Anterior cingulate cortex (tissue), 58 donors: ENCODE measurements at places on chromosomes 12 and 14.
A peak's percentile ranks its signal among the peaks of the same experiment; 100 is the strongest.

DNA sequence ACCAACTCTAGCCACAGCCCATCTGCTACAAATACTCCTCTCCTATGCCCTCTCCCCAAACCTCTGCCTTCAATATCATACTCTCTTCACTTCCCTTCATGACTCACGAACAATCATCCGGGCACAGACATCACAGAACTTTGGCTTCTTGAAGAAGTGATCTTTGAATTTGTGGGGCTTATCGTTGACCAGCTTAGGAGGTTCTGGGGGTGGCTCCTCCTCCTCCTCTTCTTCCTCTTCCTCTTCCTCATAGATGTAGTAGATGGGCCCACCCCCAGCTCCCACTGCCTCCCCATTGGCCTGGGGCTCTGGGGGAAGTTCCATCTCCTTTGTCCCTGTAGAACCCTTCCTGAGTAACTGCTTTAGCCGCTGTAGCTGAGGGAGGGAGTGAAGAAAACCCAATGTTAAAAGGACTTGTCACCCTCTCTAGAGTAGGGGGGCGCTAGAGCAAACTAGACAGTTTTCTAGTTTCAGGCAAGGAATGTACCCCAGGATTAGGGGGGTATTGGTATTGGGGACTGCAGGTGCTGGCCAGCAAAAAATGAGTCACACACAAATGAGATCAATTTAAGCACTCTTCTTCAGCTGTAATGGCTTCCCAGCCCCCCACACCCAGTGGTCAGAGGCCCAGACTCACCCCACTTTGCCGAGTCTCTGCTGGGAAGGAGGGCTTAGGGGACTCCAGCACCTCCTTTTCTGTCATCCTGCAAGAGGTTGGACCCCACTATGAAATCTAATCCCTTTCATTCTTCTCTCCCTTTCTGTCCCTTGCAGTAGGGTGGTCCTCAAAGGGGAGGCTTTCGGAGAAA, 1.8 kb downstream of the STAC3 start:
- DNase-seq: no peak

GRCh38 chr14:106837870-106838269, 1311.5 kb downstream of the TMEM121 start:
- no peak for DNase-seq

DNA sequence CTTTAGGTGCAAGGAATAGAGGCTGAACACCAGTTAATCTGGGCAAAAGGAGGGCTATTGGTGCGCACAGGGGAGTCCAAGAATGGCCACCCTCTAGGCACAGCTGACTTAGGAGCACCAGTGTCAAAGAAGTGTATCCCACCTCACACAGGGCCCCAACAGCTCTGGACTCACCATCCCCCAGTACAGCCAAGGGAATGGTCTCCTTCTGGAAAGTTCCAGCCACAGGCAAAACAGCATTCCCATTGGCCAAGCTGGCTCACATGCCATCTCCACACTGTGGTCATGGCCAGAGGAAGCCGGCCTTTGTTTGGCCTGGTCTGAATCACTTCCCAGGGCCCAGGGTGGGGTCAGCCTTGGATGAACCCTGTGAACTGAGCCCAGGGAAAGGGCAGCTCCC, 120.1 kb downstream of the DICER1 start:
- DNase-seq: no peak

GRCh38 chr12:128644664-128645296, 179.0 kb downstream of the SLC15A4 start:
- peak; percentile 10 for DNase-seq

GRCh38 chr12:114069507-114069906, 103.4 kb upstream of the RBM19 start:
- DNase-seq: no peak

- DNase-seq: no peak
These were observed 14.0 kb upstream of the TBPL2 start for GRCh38 chr14:55454264-55455002.

DNA sequence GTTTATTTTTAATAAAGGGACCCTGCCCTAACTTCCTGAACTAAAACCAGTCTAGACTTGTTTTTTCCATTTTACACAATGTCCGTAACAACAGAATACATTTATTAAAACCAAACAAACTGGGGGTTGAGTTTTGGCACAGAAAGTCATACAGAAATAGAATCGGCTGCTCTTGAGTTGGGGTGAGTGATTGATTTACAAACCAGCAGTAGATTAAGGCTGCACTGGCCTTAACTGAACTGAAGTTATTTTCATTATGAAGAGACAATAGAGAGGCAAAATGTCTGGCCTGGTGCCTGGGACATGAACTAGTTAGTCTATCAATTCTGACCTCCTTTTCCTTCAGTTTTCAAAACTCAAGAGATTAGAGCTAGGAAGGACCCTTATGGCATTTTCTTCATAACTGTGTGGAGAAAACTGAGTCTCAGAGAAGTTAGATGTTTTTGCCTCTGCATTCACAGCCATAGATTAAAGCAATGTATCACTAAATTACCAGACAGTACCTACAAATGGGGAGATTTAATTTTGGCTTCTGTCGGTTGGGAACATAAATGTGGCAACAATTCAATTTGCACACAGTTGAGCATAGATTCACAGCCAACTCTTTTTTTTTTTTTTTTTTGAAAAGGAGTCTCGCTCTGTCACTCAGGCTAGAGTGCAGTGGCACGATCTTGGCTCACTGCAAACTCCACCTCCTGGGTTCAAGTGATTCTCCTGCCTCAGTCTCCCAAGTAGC, 19.8 kb upstream of the MGP start:
- DNase-seq: no peak

- no peak for DNase-seq
These were observed 279.3 kb upstream of the DDHD1 start for GRCh38 chr14:53432378-53432802.

DNA sequence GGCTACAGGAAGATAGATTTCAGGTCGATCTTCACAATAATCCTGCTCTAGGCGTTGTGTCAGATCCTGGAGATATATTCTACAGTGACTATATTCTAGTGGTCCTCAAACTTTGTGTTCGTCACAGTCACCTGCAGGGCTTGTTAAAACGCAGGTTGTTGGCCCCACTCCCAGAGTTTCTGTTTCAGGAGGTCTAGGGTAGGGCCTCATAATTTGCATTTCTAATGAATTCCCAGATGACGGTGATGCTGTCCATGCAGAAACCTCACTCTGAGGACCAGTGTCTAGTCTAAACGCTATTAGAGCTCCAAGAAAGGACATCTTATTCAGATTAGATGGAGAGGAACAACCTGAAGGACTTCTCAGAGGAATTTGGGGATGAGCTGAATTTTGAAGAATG, 13.2 kb upstream of the SLC6A13 start:
- DNase-seq: no peak

DNA sequence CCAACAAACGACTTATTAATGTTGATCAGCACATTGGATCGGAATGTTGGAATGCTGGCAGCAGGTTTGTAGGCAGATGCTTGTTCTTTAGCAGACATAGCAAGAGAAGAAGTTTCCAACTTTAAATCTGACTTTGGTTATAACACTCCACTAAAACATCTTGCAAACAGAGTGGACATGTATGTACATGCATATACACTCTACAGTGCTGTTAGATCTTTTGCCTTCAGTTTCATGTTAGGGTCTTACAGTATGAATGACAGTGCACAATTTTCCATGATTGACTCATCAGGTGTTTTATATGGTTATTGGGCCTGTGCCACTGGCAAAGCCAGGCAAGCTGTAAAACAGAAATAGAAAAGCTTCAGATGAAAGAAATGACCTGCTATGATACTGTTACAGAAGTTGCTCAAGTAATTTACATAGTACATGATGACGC, 14.3 kb upstream of the DHRS7 start:
- no peak for DNase-seq

GRCh38 chr14:77241955-77242354, 29.1 kb downstream of the NGB start:
- no peak for DNase-seq

DNA sequence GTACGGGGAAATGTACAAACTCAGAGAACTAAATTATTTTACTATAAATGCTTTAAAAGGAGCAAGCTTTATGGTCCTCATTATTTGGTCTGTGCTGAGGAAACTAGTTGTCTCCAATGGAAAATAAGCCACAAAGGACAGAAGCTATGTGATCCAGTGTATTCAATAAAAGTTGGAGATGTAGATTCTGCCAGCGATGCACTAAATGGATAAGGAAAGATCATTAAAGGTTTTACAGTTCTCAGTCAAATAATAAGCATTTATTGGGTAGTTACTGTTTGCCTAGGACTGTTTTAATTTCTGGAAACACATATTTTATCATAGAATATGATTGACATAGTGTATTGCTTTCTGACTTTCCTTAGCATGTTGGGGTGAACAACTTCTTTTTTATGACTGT, 458.9 kb upstream of the STXBP6 start:
- DNase-seq: no peak

GRCh38 chr12:115660211-115660805, 617.2 kb downstream of the MED13L start:
- DNase-seq: no peak

GRCh38 chr12:62848418-62848817, 86.5 kb downstream of the PPM1H start:
- DNase-seq: no peak

DNA sequence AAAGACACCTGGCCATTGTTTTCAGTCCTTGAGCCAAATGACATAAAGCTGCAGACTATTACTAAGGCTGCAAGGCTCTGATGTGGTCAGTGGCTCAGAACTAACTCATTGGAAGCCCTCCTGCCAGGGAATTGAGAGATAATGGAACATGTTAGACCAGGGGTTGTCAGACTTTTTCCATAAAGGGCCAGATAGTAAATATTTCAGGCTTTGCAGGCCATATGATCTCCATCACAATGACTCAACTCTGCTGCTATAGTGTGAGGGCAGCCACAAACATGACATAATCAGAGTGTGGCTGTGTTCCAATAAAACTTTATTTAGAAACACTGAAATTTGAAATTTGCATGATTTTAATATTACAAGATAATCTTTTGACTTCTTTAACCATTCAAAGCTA, 140.3 kb downstream of the TMEM30B start:
- DNase-seq: no peak

GRCh38 chr12:62258941-62259630, 1.1 kb upstream of the USP15 start:
- DNase-seq: no peak

DNA sequence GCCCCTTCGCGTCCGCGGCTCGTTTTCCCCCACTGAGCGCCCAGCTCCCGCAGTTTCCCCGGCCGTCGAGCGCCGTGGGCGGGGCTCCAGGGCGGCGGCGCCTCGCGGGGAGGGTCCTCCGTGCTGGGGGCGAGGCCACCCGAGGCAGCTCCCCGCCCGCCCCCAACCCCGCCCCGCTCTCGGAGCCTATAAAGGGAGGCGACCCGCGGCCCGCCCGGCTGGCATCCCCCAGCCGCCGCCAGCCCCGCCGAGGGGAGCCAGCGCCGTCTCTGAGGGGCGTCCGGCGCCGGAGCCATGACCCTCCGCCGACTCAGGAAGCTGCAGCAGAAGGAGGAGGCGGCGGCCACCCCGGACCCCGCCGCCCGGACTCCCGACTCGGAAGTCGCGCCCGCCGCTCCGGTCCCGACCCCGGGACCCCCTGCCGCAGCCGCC, at the start of gene TAMALIN:
TAMALIN (plus strand) TSS at position 221 of the 432 bp plus-strand sequence; CDS start at position 295, 74 bp downstream.
- peak; percentile 40 for DNase-seq

DNA sequence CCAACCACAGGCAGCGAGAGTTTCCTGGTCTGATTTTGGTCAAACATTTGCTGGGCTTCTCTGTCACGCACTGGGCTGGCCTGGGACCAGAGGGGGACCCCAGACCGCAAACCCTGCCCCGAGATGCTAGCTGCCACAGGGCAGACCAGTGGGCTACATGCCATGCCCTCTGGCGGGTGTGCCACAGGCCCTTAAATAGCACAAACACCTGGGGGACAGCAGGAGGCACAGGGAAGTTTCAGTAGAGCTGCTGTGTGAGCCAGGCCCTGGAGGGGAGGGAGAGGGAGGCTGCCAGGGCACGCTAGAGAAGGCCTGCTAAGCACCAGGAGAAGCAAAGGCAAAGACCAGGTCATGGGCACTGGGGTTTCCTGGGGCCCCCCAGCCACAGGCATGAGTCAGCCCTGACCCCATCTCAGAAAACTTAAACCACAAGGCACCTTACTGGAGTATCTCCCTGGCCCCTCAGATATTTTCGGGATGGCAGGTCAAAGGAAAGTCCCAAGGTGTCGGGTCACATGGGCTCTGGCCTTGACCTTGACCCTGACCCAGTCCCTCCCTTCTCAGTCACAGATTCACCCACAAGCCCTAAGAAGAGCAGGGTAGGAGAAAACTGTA, 29.2 kb downstream of the ITPK1 start:
- DNase-seq: no peak

- DNase-seq: no peak
These were observed 109.6 kb upstream of the SLC38A4 start for GRCh38 chr12:46935271-46935847.

- no peak for DNase-seq
These were observed 37.2 kb downstream of the RAD51B start for GRCh38 chr14:67856827-67857226.

DNA sequence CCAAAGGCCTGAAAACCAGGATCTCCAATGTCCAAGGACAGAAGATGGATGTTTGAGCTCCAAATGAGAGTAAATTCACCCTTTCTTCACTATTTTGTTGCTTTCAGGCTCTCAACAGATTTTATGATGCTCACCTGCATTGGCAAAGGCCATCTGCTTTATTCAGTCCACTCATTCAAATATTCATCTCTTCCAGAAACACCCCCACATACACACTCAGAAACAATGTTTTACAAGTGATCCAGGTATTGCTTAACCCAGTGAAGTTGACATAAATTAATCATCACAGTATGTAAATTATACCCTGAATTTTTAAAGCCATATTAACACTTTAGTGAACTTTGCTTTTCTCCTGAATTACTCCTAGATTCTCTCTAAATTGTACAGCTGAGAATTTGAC, 63.3 kb downstream of the DUSP6 start:
- no peak for DNase-seq

GRCh38 chr12:69897744-69898143, 72.7 kb downstream of the MYRFL start:
- DNase-seq: no peak

- no peak for DNase-seq
These were observed 182.5 kb downstream of the ZFP36L1 start for GRCh38 chr14:68610251-68610793.

DNA sequence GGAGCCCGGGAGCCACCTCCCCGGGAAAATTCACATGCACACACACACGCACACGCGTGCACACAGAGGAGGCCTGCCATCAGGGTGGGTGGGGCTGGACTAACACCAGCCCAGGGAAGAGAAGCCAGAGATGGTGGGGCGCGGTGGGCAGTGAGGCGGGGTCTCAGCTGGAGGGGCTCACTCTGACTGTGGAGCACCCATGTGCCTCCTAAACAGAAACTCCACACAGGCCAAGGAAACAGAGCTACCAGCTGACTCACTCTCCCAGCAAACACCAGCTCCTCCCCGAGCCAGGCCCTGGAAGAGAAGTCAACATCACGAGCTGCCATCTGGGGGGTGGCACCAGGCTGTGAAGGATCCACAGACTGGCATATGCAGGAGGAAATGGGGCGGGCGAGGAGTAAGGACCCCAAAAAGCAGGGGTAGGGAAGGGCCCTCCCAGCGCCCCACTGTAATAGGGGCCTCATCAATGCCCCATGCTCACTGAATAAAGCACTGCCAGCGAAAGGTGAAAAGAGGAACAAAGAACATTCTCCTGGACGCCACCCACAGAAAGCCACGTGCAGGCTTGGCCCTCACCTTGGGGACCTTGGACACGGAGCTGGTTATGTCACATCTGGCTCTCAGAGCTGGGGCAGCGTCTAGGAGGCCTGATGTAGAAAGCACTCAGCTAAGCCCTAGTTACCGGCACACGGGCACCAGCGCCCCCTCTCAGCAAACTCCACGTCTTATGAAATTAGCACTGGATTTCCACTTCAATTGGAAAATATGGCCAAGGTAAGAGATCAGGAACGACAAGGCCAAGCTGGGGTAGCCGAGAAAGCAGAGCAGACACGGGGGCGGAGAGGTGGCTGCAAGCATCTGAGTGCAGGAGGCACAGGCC, 8.4 kb upstream of the INF2 start:
- DNase-seq: peak; percentile 82
